ENCODE measurements at places on chromosomes 4 and X.

DNA sequence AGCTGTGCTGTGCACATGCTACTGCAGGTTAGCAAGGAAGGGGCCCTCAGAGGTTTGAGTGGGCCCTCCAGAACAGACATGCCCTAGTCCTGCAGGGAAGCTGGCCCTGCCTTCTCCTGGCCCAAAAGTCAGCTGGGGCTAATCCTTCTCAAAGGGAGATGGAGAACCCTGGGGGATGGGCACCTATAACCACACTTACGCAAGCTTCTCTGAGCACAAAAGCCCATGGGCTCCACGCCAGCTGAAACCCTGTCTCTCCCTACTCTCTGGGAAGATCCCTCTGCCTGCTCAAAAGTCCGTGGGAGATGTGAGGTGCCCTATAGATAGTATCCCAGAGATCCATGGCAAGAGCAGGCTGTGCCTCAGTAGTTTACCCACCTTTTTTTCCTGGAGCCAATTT, 58.9 kb upstream of the DKK2 start:
- no peak for ATAC-seq

- ATAC-seq: no peak
Measured at GRCh38 chr4:186351668-186352194, 85.7 kb downstream of the F11 start.

DNA sequence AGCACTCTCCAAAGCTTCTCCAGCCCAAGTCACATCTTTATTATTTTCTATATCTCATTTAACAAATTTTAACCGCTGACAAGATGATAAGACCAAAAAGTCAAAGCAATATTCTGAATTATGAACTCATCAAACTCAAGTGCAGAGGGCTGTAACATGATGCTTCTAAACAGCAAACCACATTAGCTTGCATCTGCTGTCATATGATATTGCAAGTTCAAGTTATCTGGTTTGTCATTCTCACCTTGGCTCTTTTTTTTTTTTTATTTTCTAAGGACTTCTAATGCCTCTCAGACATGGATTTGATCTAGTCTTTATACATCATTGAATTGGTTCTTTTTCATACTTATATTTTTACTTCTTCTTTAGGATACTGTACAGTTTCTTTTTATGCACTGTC, 93.4 kb downstream of the SLC10A7 start:
- ATAC-seq: no peak

GRCh38 chr4:136664988-136665387, 867.3 kb downstream of the PCDH18 start:
- no peak for ATAC-seq

DNA sequence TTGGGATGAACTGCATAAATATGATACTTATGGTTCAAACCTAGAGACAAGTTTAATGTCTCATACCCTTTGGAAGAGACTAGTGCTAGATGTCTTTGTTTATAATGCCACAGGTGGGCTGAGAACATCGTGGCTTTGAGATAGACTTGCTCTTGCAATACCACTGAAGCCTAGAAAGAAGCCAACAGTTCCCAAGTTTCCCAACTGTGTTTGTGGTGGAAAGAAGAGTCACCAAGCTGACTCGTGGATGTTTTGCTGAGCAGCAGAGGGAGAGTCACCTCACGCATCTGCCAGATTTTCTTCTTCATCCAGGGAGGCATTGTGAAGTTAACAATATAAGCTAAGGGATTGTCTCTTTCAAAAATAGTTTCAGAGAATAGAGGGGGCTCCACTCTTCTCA, 1076.2 kb downstream of the C4orf33 start:
- ATAC-seq: no peak

DNA sequence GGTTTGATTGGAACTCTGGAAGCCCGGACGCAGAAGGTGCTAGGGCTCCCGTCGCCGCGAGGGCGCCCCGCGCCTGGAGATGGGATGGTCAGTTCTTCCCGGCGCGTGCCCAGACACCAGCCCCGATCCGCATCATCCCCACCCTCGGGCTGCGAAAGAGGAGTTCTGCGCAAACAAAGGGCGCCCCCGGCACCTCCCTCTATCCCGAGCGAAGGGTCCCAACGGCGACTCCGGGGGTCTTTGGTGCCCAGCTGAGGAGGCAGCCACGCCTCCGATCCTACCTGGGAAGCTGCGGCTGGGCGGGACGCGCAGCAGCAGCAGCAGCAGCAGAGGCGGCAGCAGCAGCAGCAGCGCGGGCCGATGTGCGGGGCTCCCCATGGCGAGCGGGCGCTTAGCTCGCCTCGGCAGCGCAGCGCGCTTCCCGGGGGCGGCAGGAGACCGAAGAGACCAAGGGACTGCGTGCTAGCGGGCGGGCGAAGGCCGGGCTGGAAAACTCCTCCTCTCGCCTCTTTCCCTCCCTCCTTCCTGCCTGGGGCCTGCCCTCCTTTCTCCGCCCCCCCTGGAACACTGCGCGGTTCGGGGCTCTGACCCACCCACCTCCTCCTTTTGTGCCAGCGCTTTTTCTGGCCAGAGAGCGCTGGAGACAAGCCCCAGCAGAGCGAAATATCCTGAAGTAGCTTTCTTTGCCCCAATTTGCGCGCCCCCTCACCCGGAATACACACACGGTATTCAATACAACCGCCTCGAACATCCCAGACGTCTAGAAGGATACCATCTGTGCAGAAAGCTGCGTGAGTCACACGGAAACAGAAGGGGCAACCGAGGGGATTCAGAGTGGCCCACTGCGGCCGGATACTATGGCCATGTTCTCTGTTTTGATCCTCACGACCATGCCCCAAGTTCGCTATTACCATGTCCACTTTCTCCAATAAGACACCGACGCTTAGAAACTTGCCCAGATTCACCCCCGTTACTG, at the start of gene SRPX:
SRPX (minus strand) TSS at position 457 of the 976 bp plus-strand sequence; CDS start at position 378, 79 bp downstream.
- no peak for ATAC-seq

DNA sequence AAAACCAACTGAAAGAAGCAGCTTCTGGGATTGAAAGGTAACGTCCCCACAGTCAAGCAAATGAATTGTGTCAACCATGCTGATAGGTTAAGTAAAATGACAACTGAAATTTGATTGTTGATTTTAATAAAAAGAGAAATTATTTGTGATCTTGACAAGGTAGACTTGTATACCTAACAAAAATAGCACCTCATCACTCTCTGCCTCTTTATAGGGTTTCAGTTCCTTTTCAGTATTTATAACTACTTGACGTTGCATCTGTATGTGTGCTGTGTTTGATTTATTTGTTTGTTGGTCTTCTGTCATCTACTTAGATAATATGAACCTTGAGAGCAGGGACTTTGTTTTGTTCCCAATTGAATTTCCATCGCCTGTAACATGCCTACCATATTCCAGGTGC, 7.9 kb upstream of the PPP3CA start:
- no peak for ATAC-seq

GRCh38 chr4:137651128-137651527, 118.8 kb upstream of the PCDH18 start:
- no peak for ATAC-seq

GRCh38 chr4:154911608-154912098, 130.6 kb downstream of the RBM46 start:
- ATAC-seq: no peak

DNA sequence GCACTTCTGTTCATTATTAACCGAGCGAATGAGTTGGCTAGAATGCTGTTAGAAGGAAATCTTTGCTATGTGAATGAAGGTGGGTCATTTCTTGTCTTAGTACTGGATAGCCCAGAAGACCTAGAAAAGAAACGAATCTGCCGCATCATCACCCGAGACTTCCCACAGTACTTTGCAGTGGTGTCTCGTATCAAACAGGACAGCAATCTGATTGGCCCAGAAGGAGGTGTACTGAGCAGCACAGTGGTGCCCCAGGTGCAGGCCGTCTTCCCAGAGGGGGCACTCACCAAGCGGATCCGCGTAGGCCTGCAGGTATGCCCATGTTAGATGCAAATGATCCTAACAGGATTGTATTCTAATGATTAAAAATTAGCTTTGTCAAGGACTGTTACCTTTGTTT, 286.3 kb downstream of the ANK2 start:
- no peak for ATAC-seq

DNA sequence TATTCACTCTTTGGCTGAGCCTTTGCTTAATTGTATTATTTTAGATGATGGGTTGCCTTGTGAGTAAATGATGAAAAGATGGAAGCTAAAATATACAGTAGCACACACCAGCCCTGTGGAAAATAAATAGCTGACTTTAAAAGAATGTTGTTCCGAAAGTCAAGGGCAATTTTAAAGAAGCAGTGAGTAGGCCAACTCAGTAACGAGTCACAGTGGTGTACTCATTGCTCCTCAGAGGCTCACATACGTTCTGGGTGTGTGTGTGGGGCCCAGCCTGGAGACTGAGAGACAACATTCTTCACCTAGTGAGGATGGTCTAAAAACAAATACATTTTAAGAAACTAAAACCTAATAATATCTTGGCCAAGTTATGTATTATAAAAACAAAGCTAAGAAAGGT, 640.3 kb downstream of the TRIML1 start:
- no peak for ATAC-seq

DNA sequence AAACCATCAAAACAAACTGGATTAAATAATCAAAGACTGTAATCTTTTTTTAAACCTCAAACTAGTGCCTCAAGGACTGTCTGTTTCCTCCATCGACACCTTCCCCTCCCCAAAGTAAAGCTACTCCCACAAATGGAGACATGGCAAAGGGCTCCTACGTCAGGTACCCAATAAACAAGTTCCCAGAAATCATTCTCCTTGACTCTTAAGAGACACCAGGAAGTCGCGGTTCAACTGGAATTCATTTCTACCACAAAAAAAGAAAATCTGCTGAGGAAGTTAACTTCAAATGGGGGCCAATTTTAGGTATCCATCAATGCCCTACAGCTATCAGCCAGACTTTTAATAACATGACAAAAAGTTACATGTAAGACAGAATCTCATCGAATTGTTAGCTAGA, 2.5 kb downstream of the RPS4X start:
- no peak for ATAC-seq

- ATAC-seq: no peak
Measured at GRCh38 chr4:4640692-4641091, 98.8 kb upstream of the STX18 start.

DNA sequence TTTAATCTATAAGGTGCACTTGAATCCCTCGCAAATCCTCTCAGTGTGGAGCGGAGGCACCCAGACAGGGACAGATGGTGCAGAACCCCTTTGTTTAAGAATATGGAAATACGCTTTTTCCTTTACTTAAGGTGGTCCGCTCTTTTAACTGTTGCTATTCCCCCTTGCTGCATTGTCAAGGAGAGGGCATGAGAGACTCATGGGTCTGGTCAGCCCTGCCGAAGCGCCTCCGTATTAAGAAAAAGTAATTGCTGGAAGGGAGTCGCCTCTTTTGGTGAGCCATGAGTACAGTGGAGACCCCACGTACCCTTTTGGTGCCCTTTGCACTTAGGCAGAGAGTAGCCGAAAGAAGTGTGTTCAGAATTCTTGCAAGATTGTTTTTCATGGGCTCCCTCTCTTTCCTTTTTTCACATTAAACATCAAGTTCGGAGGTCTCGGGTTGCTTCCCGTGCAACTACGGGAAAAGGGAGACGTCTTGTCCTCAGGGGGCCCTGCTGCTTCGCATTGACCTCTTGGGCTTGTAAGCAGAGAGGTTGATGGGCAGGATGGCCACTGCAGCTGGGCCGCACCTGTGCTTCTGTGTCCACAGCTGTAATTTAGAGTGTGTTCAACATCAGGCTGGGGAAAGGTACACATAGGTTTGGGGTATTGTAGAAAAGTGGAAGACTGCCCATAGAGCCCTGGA, 109.6 kb downstream of the SPRY1 start:
- no peak for ATAC-seq

DNA sequence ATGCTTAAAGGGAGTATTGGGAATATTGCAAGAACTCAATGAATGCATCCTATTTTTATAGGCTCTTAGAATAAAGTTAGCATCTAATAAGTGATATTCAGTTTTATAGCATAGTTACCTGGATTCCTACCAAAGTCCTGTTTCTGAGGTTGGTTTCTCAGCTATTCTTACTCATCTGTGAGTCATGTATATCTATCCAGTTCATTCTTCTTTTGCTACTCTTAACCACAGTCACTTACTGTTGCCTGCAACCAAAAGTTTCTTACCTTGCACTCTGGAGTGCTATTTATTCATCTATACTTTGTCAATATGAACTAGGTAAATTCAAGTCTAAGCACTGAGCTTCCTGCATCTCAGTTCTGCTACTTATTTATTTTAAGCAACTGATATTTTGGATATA, 322.5 kb downstream of the HS3ST1 start:
- peak; percentile 39 for ATAC-seq

GRCh38 chrX:11641349-11642065, 24.2 kb downstream of the ARHGAP6 start:
- no peak for ATAC-seq

DNA sequence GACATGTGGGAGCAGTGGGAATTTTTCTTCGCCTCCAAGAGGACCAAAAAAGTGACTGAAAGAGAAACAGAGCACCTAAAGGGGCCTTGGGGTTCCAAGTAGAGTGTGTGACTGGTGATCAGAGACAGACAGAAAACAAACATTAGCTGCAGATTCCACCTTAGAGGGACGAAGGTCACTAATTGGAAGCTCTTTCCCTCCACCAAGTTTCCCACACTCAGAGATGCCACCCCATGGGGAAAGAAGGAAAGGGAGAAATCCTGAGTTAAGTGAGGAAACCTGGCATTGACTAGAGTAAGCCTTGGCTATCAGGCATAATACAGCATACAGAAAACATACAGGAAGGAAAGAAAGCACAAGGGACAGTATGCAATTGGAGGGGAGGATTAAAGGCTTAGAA, 90.9 kb downstream of the HNRNPD start:
- ATAC-seq: no peak

- ATAC-seq: peak; percentile 25
Measured at GRCh38 chrX:118519411-118520215, 24.0 kb downstream of the DOCK11 start.

DNA sequence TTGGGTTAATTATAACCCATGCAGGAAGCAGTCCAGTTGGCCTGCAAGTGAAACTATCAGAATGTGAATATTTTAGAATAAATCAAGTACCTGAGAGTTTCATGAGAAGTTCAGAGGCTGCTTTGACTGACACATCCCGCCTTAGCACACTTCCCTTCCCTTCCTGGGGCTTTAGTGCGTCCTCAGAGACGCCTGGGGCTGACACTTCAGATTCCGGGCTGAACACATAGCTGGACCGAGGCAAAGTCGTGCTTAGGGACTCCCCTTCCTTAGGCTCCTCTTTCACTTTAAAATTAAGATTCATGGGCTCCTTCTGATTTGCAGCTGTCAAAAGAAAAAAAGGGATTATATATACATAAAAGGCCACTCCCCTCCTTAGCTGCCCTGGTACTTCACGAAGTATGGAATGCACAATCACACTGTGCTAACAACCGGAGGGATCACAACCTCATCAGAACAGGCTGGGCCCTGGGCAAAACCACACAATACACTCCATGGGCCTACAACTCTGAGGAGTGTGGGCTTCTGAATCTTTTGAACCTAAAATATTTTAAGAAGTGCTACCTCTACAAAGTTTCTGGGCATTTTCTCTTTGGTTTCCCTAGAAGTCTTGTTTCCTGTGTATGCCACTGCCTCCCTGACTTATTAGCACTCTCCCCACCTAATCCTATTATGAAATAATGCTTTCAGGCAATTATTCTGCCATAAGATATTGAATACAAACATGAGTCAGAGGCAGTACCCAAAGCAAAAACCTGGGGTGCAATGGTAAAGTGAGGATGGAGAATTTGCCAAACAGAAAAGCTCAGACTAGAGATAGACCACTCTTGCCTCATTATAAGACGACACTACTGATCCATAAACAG, 68.2 kb downstream of the ZNF827 start:
- no peak for ATAC-seq
